H1 (cell line): ENCODE measurements at places on chromosomes 3 and 15. TPM values are rescaled to one million over a fixed set of nuclear protein-coding genes. Genes with fewer than 3 reads are reported as not detected.

GRCh38 chr3:4401441-4401840, 65.6 kb downstream of the SUMF1 start:
- H3K27me3 ChIP-seq: no peaks in the 10 kb centered on the region
- no peak overlapping the region for H3K27ac ChIP-seq
- DNase-seq: no peak
- no peaks in the 10 kb centered on the region for H3K36me3 ChIP-seq

DNA sequence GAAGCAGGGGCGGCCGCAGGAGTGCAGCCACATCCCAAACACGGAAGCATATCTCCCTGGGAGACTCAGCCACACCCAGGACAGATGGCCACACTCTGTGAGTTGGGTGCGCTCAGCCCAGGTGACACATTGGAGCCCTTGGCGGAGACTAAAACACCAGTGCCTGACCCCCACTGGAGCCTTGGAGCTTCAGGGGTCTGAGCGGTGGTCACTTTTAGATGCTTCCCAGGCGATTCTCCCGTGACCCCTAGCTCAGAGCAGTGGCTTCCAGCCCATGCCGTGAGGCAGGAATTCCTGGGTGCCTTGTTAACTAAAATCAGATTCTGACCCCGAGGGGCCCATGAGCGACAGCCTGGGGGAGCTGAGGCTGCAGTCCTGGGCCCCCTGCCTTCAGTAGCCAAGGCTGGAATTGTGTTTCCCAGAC, 54.5 kb downstream of the PLXNA1 start:
- H3K4me1 ChIP-seq: no peaks in the 10 kb centered on the region
- no peaks in the 10 kb centered on the region for H3K27me3 ChIP-seq

DNA sequence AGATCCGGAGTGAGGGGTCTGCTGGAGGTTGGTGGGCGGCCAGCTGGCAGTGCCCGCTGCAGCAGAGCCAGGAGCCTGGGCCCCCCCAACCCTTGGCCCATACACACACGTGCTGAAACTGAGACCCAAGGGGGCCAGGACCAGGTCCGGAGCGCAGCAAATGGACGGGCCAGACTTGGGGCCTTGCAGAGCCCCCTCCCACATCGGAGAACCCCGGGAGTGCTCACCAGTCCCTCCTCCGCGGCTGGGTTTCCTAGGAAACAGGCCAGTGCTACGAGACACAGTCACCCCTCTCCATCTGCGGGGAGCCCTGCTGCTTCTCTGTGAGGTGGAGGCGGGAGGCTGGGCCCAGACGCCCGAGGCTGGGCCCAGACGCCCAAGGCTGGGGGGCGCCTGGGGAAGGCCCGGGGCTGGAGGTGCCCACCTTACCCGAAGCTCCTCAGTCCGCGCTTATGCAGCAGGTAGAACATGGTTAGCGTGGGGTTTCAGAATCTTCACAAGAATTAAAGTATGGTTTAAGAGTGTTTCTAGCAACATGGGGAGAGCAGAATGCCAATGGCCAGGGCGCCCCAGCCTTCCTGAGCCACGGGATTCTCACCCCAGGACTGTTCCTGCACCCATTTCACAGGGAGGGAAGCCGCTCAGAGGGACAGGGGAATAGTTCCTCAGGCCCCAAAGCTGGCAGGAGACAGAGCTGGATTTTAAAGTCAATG, 135.0 kb upstream of the PRR20G start:
- no peaks in the 10 kb centered on the region for H3K27me3 ChIP-seq
- no peak overlapping the region for H3K4me3 ChIP-seq
- H3K27ac ChIP-seq: no peak overlapping the region

- H3K27me3 ChIP-seq: no peaks in the 10 kb centered on the region
- peaks cover 4% of the 10 kb centered on the region; the same call in 1 of the 2 replicates for H3K36me3 ChIP-seq
- no peak for DNase-seq
- H3K4me3 ChIP-seq: no peak overlapping the region
- no peak overlapping the region for H3K27ac ChIP-seq
Observed at GRCh38 chr15:79322306-79322705, 11.4 kb downstream of the TMED3 start.

DNA sequence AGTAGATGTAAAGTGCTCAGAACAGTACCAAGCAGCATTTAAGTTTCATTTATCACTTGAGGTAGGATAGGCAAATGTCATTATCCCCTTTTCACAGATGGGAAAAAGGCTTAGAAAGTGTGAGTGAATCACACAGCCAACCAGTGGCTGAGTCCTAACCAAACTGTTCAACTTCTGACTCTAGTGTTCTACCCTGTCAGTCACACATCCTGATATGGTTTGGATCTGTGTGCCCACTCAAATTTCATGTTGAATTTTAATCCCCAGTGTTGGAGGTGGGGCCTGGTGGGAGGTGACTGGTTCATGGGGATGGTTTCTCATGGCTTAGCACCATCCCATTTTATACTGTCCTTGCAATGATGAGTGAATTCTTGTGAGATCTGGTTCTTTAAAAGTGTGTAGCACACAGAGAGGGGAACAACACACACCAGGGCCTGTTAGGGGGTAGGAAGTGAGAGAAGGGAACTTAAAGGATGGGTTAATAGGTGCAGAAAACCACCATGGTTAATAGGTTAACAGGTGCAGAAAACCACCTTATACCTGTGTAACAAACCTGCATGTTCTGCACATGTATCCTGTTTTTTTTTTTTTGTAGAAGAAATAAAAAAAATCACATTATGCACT, 304.7 kb downstream of the SUCLG2 start:
- no peaks in the 10 kb centered on the region for H3K4me1 ChIP-seq
- no peak overlapping the region for H3K27ac ChIP-seq
- H3K4me3 ChIP-seq: no peak overlapping the region
- DNase-seq: no peak

Gene PPM1L
- 17.3 and 18.1 TPM in 2 replicates for total RNA-seq

DNA sequence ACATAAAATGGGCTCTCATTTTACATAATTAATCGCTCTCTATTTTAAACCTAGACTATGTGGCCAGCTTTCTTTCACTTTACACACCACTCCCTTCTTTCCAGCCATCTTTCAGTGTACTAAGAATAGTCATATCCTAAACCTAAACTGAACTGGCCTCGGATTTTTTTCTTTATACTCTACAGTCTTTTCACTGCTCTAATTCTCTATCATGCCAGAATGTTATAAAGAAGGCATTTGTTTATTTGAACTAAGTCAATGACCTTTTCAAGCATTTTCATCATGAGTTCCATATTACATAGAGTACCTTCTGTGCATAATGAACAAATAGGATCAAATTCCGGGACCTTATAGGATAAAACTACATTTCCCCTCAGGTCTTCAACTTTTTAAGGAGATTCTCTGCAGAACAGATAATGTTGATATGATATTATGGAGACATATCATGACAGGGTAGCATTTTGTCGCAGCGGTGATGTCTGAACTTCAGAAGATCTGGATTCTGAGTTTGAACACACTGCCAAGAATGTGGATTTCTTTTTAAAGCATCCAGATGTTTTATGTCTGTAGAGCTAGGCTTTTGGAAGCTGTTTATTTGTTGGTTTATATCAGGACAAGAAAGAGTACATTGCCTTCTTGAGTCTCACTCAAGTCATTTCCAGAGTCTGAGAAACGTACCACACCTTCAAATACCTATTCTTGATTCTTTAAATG, 1047.3 kb downstream of the MCTP2 start:
- no peak for DNase-seq
- no peak overlapping the region for H3K27ac ChIP-seq
- no peaks in the 10 kb centered on the region for H3K27me3 ChIP-seq
- no peak overlapping the region for H3K4me3 ChIP-seq

DNA sequence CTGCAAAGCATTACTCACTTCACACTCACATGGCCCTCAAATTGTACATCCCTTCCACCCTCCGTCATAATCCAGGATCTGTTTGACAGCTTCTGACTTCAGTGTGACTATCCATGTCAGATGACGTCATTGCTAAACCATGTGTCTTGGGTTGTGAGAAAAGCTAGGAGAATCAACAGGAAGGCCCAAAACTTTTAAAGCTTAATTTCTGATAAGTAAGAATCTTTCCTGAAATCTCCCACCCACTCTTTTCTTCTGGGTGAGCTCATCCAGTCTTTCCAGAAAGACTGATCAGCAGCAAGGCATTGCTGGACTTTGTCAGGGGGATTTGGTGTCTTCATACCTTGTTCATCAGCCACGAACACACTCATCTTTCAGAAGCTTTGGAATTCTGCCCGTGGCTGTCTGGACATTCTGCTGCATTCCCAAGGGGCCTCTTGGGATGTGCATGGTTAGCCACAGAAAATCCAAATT, 11.5 kb upstream of the LMCD1 start:
- no peaks in the 10 kb centered on the region for H3K27me3 ChIP-seq
- no peak overlapping the region for H3K27ac ChIP-seq
- peaks cover 9% of the 10 kb centered on the region for H3K4me1 ChIP-seq
- no peak overlapping the region for H3K4me3 ChIP-seq
- no peaks in the 10 kb centered on the region for H3K36me3 ChIP-seq
- no peak for DNase-seq

GRCh38 chr3:56862352-56863062, 60.8 kb upstream of the ARHGEF3 start:
- no peak for DNase-seq
- H3K4me3 ChIP-seq: no peak overlapping the region
- H3K4me1 ChIP-seq: no peaks in the 10 kb centered on the region
- no peak overlapping the region for H3K27ac ChIP-seq

- H3K36me3 ChIP-seq: no peaks in the 10 kb centered on the region
- H3K27me3 ChIP-seq: peaks cover 7% of the 10 kb centered on the region; the same call in 1 of the 2 replicates
- no peaks in the 10 kb centered on the region for H3K4me1 ChIP-seq
- H3K4me3 ChIP-seq: peak overlapping the region; percentile 67
- no peak for DNase-seq
Observed at GRCh38 chr3:4986175-4986781, 7.0 kb downstream of the BHLHE40 start.

- no peak for DNase-seq
- H3K27me3 ChIP-seq: no peaks in the 10 kb centered on the region
Observed at GRCh38 chr3:181418233-181418632, 293.5 kb upstream of the SOX2 start.

- DNase-seq: no peak
- H3K4me1 ChIP-seq: no peaks in the 10 kb centered on the region
- H3K36me3 ChIP-seq: no peaks in the 10 kb centered on the region
Observed at GRCh38 chr15:79458491-79458890, 26.4 kb downstream of the MINAR1 start.

Gene GOLGA8J
- not detected in 2 replicates for total RNA-seq

DNA sequence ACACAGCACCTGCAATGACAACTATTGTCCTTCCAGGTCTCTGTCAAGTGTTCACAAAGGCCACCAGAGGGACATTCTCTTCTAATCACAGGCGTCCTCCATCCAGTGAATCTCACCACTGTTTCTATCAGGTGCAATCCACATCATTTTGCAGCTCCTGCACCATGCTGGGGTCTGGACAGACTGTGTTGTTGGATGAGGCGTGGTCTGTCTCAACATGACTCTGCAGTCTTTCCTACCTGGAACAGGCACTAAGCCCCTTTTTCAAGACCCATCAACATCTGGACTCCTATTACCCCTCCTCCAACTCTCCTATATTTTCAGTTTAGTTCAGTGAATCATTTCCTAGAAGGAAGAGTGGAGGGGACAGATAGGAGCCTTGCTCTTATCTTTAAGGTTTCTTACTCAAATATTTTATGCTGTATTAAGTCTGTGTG, 31.5 kb upstream of the VEPH1 start:
- H3K4me3 ChIP-seq: no peak overlapping the region
- H3K36me3 ChIP-seq: no peaks in the 10 kb centered on the region
- no peak for DNase-seq
- no peaks in the 10 kb centered on the region for H3K27me3 ChIP-seq

Gene SLC28A2
- not detected in 2 replicates for total RNA-seq

DNA sequence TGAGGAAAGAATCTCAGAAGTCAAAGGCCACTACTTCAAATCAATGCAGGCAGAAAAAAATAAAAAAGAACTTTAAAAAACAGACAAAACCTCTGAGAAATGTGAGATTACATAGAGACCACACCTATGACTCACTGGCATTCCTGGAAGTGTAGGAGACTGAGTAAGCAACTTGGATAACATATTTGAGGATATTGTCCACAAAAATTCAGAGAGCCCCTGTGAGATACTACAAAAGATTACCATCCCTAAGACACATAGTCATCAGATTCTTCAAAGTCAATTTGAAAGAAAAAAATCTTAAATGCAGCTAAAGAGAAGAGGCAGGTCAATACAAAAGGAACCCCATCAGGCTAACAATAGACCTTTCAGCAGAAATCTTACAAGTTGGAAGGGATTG, 887.3 kb downstream of the NTRK3 start:
- no peak overlapping the region for H3K4me3 ChIP-seq
- no peak overlapping the region for H3K27ac ChIP-seq
- no peaks in the 10 kb centered on the region for H3K27me3 ChIP-seq
- no peaks in the 10 kb centered on the region for H3K36me3 ChIP-seq
- H3K4me1 ChIP-seq: no peaks in the 10 kb centered on the region; the same call in 1 of the 2 replicates
- DNase-seq: no peak
